ENCODE measurements at places on chromosomes 16 and 17.

DNA sequence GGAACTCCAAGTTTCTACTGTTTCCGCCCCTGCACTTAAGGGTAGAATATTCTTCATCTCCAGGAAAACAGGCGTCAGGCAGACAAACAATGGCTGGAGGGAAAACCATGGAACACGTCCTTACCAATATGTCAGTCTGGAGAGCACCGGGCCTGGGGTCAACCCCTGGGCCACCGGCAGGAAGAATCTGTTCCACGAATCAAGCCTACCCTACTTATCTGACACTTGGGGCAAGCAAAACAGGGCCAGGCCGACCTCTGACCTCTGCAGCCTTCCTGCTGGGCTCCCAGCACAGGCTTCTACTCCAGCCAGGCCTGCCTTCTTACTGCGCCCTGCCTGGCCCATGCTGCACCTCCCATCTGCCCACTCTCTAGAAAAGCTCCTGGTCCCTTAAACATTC lies 10.1 kb downstream of the VAC14 start:
- DNase-seq = no peak

GRCh38 chr17:82865774-82866395 lies 26.1 kb upstream of the ZNF750 start:
- no peak for DNase-seq

- no peak for DNase-seq
Measured at GRCh38 chr17:15777717-15778116, 45.6 kb downstream of the TBC1D26 start.

- no peak for DNase-seq
Measured at GRCh38 chr16:75343941-75344340, 89.4 kb downstream of the CFDP1 start.

GRCh38 chr16:53864819-53865493 lies 161.0 kb downstream of the FTO start:
- no peak for DNase-seq

DNA sequence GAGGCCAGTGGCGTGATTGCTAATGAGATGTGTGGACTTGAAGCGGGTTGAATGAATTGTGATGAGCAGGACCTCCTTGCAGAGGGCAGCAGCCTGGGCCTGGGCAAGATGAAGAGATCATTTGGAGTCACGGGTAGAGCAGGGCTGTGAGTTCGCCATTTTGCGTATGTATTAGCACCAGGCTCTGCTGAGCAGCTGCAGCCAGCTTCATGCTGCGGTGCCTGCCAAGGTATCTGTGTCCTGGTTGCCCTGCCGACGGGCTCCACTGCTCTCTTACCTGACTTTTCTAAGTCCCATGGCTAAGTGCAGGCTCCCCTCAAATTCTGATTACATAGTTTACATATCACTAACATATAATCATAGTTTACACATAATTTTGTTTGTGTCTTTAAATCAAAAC lies 295.7 kb downstream of the SNX29 start:
- DNase-seq = no peak

DNA sequence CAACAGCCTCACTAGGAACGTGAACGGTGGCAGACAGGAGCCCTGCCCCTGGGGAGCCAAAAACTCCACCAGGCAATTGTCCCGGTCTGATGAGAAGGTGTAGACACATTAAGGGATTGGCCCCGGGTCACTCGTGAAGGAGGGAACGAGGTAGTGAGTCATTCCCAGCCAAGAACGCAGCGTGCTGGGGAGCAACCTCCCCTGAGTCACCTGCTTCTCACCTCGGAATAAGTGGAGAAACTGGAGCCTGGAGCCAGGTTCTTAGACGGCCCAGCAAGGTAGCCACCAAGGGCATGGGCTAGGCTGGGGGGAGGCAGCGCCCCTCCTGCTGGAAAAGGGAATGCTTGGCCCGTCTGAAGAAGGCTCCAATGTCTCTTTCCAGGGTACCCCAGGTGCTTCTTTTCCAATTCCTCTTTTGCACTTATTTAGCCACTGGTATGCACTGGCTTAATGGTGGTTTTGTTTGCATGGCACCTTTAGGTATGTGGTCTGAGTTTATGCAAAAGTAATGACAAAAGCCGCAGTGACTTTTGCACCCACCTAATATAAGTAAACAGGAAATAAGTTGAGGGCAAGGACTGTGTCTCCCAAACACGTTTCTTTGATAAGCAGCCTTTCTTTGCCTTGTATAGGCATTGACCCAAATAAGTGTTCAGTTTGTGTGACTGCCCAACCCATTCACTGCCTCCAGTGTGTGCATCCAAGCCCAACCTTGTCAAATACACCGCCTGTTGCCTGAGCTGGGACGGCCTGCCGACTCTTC lies 1.8 kb upstream of the HELZ start:
- DNase-seq = no peak

DNA sequence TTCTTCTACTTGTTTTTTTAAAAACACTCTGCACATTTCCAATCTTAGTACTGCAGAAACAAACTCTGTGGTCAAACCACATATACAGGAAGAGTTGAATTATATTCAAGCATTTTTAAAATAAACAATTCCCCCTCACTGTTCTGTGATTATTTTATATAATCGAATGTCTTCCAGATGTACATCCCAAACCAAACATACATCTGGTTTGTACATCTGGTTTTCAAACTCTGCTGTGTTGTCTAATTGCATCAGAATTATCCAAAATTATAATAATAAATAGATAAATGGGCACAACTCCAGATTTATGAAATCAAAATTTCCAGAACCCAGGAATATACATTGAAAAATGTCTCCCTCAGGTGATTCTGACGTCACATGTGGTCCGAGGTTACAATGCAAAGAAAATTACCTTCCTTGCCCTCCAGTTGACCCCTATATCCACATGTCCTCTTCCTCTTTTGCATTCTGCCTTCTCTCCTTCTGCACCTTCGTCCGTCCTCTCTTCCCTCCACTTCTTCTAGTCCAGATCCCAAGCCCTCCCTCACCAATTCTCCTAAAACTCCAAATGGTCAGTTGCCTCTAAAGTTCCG lies 13.3 kb upstream of the CCDC144A start:
- DNase-seq = no peak

GRCh38 chr16:89708481-89708931 lies 7.0 kb upstream of the SPATA2L start:
- DNase-seq = no peak

DNA sequence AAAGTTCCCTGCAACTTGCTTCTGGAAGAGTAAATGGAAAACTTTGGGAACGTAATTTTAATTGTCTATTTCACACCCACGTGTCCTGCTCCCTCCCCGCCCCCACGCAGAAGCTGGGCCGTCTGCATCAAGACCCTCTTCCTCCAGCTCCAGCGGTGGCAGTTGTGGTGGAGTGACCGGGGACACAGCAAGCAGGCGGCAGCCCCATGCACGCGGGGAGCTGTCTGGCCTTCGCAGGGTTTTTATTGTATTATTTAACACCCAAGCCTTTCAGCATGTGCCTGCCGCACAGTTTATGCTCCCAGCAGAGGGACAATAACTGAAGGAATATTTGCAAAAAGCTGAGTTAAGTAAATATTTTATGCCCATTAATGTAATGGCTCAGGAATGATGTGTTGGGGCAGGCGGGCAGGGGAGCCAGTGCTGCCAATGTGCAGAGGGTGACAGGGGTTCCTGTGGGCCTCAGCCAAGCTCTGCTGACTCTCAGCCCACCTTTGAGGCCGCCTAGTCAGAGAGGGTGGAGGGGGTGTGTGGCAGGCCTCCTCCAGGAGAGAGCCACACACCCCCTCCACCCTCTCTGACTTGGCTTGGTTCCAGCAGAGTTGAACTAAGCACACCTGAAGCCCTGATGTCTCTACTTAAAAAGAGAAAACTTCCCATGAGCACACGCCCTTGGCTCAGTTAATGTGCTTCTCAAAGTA lies 32.4 kb upstream of the ENPP7 start:
- DNase-seq = no peak

DNA sequence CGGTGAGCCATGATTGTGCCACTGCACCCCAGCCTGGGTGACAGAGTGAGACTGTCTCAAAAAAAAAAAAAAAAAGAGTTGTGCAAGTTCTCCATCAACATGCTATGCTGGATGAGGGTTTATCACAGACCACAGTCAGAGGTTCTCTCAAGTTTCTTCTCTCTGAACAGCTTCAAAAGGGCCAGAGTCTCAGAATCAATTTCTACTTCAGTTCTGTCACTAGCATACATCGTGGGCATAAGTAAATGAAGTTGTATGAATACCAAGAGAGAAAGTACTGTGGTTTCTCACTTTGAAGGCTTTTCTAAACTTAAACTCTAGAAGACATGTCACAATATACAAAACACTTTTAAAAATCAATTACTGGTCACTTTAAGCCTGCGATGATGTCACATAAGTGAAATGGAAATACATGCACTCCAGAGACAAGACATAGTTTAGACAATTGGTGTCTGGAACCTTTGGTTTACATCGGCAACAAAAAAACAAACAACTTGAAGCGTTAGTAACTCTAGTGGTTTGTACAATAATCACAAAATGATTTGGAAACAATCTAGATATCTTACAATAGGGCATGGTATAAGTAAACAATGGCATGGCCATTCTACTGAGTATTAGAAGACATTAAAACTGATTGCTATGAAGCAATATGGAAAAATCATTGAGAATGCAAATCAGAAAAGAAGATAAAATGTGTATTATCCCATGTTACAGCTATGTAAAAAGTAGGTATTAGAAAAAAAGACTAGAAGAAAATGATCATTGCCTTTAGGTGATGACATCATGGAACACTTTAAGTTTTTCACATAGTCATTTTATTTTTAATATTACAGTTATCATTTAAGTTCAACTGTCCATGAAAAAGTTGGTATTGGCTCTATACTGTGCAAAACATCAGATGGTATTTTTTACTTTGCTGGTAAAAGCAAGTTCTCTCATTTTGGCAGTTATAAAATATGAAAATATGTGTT lies 232.3 kb downstream of the ZFHX3 start:
- no peak for DNase-seq

GRCh38 chr16:85638695-85639409 lies 25.7 kb downstream of the GSE1 start:
- DNase-seq = no peak

DNA sequence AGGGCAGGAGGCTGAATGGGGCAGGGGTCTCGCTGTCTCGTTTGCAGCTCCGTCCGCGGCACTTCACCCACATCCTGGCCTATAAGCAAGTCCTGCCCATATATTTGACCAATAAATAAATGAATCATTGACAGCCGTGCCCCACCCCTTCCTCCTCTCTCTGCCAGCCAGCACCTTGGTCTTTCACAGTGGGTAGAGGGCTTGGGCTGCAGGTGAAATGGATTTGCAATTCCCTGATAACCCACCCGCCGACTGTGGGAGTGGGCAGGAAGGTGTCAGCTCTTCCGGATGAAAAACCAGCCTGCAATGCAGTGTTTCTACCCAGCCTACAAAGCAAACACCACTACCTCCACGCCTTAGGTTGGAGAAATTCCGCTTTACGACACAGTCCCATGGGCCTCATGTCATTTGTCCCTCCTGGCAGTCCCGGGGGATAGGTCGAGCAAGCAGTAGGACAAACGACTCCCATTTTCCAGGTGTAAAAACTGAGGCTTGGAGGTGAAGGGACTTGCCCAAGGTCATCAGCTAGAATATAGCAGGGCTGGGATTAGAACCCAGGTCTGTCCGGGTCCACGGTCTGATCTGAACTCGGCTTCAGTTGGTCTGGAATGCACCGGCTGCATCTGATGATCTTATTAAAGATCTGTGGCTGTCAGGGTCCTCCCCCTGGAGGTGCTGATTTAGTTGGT lies 79.0 kb downstream of the ABCC1 start:
- no peak for DNase-seq

GRCh38 chr17:77356109-77356689 lies 215.4 kb downstream of the SEC14L1 start:
- peak; percentile 75 for DNase-seq
